CD4-positive, alpha-beta T cell treated with Interleukin-10 for 1 hour (primary cell): ENCODE measurements at places on chromosomes 1 and 21.

DNA sequence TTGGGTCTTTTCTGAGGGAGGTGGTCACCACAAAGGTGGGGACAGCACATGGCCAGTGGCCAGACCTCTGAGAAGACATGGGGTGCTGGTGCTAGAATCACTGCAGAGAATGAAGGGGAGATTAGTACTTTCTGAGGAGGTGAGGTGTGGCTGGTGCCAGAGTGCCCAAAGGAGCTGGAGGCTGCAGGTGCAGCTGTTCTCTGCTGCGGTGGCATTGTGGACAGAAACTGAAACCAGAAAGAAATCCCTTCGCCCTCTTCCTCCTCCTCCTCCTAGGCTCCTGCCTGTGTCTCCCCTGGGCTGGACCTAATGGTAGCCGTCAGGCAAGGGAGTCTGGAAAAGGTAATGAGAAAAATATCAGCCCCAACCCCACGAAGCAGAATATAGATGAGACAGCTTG lies 261.7 kb downstream of the TM2D1 start:
- DNase-seq, result no peak

DNA sequence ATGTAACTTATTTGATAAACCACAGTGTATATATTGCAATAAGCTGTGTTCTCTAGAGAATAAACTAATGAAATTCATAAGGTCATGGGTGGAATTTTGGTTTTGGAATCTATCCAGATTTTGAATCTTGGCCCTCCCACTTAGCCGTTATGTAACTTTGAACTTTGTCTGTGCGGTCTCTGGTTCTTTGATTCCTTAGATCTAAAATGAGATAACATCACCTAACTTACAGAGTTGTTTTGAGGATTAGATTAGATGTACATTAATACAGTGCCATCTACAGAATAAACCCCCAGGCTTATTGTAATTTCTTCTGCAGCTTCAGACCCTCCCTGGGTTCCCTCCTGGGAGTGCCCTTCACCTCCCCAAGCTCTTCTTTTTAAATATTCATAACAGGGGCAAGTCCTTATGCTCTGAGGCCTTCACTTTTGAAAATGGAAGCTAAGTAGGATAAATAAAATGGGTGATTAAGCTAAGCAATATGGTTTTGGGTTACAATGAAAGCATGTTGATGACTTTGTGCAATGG lies 124.3 kb downstream of the ATG4C start:
- DNase-seq, result peak; percentile 2

GRCh38 chr1:25022361-25023189 lies 92.5 kb upstream of the RUNX3 start:
- DNase-seq, result peak; percentile 96

GRCh38 chr1:31238986-31239613 lies 587 bp downstream of the NKAIN1 start:
- DNase-seq, result no peak

GRCh38 chr1:94608852-94609530 lies 67.4 kb upstream of the F3 start:
- no peak for DNase-seq

DNA sequence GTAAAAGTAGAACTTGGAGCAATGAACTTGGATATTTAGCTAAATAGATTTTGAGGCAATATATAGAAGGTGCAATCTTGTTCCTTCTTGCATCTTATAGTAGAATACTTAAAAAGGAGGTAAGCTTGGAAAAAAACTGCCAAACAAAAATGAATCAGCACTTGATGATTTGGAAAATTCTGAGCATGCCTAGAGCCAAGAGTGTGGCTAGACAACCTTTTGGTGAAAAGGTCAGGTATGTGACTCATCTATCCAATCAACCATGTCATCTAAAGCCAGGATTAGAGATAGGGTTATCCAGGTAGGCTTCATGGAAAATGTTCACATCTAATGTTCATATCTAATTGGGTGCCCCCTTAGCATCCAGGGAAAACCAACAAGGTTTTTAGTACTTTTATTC lies 515.0 kb downstream of the COL11A1 start:
- no peak for DNase-seq

DNA sequence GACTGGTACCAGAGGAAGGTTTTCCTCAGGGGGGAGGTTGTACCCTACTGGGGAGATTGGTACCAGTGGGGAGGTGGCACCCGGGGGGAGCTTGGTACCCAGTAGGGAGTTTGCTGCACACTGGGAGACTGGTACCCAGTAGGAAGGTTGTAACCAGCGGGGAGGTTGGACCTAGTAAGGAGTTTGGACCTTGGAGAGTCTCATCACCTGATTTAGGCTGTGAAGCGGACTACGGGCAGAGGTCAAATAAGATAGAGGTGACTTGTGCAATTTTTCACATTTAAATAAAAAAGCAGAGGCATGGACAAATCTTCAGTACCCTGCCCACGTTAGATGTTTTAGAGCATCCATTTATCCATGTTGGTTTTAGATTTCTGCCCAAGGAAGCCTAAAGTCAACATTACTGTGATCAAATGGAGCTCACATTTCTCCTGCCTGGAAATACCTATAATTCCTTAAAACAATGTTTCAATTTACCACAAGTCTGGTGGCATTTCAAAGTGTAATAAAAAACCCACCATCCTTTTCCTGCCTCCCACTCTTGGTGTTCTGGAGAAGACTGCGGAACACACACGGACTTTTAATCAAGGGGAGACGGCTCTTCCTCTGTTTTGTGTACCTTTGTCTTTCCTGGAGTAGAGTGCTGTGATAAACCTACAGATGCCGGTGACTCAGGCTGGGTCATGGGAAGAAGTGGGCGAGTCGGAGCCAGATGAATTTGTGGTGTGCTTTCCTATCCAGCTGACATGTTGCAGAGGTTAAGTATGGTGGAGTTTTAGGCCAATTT lies 36.2 kb upstream of the MRPS6 start:
- DNase-seq, result no peak

GRCh38 chr1:47555841-47556560 lies 118.2 kb downstream of the FOXD2 start:
- no peak for DNase-seq

GRCh38 chr1:231241750-231242149 lies 738 bp downstream of the GNPAT start:
- DNase-seq, result peak; percentile 5

- DNase-seq, result no peak
These were observed 310.1 kb downstream of the PAPPA2 start for GRCh38 chr1:176773038-176773437.

- DNase-seq, result no peak
These were observed 363.1 kb upstream of the ADGRL2 start for GRCh38 chr1:81437649-81438048.
